ENCODE measurements at places on chromosomes 1 and 21.

DNA sequence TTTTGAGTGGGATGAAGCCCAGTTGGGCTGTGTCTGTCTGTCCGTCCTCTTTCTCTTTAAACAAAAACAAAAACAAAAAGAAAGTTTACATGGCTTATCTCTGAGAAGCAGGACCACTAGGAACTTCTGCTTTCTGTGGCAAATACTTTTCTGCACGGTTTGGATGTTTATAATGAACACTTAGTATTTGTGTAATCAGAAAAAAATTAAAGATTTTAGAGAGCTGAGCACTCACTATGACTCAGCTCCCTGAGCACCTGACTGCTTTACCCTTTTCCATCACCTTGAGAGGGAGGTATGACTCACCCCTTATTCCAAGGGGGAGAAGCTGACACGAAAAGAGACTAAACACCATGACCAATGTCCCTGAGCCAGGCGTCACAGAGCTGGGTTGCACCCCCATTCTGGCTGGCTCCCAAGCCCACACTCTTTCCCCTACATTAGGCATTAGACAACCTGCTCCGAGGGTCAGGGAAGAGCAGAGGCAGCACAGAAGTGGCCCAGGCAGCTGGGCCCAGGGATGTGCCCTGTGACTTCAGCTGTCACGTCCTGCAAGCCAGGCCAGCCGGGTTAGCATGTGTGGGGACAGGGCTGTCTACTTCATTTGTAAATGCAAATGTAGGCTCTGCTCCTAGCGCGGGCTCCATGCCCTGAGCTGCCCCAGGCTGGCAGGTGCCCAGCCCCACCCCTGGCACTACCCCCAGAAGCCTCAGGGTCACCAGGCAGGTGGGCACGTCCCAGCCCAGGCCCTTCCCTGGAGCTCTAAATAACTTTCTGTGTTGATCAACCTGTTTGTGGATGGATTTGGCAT lies 30.4 kb downstream of the RAP1GAP start:
- DNase-seq = no peak

GRCh38 chr1:12450756-12451559 lies 167.1 kb downstream of the DHRS3 start:
- no peak for DNase-seq

DNA sequence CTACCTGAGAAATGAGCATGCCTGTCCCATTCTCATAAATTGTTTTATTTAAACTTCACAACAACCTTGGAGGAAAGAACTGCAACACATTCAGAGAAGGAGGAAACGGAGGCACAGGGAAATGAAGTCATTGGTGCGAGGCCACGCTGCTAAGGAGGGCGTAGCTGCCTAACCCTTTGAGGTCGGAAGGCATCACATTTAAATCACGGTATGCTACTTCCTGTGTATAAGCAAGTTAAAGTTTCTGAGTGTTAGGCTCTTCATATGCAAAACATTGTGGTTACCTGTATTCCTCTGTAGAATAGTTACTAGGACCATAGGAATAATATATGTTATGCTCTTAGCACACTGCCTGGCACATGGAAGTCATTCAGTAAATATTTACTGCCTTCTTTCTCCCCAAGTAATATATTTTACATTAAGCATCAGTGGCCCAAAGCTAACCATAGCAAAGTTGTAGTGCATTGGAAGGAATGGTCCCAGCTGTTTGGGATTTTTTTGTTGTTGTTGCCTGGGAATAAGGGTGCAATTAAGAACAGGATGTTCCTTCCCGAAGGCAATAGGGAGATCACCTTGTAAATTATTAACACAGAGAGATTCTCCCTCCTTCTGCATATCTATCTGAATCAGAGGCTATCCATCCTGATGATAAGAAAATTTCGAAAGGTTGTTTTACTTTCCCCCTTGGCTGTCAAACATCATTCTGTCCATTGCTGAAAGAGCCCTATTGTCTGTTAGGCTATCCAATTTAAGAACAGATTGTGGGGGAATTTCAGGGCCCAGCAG lies 192.2 kb upstream of the C8B start:
- DNase-seq = no peak

DNA sequence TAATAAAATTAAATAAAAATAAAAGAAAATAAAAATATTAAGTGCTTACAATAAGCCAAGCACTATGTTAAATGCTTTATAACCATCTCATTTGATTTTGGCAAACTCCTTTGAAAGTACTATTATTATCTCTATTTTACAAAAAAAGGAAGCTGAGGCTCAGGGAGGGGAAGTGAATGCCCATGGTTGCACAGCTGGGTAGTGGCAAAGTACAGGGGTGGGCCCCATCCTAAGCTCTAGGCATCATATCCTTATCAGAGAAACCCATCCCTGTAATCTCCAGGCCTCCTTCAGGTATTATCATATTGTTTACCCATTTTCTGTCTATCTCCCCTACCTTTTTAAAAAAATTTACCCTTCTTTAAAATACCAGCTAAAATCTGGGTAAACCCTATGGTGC lies 2.3 kb upstream of the MED18 start:
- no peak for DNase-seq

DNA sequence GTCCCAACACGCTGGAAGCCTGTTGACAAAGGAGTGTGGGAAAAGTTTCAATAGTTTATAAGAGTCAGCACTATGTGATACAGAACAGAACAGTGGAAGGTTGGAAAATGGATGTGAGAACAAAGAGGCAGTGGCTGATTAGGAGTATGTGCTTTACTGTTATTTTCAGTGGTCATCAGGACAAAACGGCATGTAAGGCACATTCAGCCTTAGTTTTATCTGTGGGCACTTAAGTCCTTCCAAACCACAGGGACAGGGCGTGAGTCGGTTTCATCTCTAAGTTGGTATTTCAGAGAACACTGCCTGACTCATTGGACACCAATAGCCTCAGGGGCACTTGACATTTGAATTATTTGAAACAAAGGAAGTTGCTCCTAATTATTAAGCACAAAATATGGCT lies 306.9 kb downstream of the ASTN1 start:
- DNase-seq = no peak

DNA sequence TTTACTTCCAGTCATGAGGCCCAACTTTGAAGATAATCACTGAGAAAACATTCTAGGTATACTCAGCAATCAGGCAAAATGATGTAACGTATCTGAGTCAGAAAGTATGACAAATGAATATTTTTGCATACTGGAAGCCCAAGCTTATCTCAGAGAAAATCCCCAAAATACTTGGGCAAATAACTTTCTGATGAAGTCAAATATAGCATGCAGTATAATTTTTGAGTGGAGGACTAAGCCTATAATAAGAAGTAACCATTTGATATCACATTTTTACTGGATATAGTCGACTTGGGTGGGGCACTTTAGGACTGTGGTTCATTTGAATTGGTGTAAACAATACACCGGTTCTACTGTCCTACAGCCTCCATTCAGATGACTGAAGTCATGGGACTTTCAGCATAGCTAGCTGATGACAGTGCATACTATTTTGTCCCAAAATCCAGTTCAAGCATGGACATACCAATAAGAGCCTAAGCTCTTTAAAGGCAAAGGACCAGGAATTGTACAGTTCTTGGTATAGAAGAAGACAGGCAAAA lies 2.3 kb upstream of the GADD45A start:
- peak; percentile 49 for DNase-seq

DNA sequence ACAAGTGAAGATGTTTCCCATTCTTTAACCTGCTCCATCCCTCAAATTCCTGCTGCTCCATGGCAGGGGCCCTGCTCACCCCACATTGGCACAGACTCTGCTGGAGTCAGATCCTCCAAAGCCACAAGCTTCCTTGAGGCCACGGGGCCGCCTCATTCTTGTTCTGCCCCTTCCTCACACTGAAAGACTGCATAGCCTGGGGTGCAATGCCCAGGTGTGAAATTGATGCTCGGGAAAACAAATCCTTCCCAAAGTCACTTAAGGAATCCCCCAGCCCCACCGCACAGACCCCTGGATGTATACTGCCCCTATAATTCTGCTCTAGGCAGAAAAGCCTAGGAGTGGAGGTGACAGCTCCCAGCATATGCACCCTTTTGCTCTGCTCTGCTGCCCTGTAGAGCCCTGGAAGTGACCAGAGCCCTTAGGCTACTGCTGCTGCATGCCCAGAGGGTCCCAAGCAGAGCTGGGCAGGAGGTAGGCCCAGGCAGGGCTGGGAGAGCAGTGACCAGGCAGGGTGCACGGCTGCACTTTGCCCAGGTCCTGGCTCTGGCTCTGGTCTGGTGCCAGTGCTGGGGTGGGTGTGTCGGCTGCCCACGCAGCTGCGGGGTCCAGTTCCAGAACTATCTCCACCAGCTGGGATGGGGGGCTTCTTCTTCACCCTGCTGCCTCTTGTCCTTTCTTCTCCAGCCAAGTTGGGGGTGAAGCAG lies 1.6 kb downstream of the HES2 start:
- DNase-seq = no peak

DNA sequence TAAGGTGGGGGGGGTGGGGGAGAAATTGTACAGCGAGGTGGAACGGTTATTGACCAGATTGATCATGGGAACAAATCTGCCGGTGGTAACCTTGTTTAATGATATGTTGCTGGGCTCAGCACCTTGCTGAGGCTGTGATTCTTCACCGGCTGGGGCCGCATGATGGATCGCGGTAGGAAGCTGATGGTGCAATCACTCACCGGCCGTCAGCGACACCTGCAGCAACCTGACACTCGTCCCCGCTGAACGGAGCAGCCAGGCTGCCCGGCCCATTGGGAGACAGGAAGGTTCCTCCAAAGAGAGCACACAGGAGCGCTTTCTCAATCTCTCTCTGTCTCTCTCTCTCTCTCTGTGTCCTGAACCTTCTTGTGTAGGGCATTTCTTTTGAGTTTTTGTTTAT lies 128.5 kb upstream of the RRP15 start:
- DNase-seq = no peak

GRCh38 chr1:229857585-229857984 lies 209.5 kb upstream of the GALNT2 start:
- no peak for DNase-seq

- DNase-seq = no peak
These were observed 4.5 kb downstream of the PMVK start for GRCh38 chr1:154931940-154932487.

DNA sequence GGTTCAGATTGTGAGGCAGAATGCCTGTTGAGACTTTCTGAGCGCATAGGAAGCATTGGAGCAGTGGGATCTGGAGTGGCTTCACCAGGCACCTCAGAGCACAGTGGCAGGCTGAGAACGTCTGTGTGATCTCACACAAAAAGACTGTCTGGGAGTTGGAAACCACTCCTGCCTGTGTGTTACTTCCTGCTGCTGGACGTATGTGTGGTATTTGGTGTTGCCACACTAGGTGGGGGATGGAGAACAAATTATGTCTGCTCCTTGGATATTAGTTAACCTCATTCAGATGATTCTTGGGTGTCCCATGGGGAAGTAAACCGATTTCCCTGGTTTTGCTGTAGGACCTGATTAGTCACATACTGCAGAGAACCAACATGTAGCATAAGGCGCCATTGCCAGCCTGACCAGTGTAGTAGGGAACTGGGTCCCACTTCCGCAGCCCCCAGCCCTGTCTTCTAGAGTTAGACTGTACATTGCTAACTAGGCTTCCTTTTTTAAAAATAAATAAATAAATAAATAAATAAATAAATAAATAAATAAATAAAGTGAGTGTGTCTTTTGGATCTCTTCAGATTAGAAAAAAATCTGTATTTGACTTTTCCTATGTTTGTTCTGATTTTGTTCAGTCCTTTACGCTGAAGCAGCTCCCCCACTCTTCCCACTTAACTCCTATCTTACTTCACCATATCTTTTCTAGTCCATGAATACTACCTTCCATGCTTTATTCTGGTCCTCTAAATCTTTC lies 26.9 kb downstream of the UCK2 start:
- peak; percentile 54 for DNase-seq

DNA sequence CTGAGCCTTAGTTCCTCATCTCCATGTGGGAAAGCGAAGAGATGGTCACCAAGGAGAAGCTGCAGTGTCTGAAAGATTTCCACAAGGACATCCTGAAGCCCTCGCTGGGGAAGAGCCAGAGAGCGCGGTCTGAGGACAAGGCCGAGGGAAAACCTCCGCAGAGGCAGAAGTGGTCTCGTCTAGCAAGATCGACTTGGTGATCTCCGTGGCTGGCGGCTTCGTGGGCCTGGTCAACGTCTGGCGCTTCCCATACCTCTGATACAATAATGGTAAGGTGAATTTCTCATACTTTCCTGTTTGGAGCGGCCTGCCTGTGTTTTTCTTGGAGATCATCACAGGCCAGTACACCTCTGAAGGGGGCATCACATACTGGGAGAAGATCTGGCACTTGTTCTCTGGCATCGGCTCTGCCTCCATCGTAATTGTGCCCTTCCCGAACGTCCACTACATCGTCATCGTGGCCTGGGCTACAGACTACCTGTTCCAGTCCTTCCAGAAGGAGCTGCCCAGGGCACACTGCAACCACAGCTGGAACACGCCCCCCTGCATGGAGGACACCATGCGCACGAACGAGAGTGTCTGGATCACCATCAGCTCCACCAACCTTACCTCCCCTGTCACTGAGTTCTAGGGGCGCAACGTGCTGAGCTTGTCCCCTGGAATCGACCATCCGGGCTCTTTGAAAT lies 841.1 kb upstream of the TMPRSS15 start:
- DNase-seq = no peak

Data from AG09319 (cell line).